SW480 (cell line): ENCODE measurements at places on chromosomes 13 and 19.

GRCh38 chr19:42313096-42313839 is at the start of gene TMEM145:
TMEM145 (plus strand) TSS chr19:42313309; CDS start chr19:42313377, 68 bp downstream.
- DNase-seq: peak; percentile 55

DNA sequence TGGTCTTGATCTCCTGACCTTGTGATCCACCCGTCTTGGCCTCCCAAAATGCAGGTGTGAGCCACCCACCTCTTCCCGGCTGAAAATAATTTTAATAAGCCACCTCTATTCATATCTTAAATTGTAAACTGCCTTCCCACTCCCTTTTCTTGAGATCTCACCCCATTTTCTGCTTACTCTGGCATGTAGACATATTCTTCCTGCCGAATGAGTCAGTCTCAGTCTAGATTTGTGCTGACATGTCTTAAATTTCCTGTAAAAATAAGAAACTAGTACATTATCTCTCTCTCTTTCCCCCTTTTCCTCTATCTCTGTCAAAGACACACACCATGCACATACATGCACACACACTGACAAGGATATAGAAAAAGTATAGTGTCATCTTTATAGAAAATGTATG is 60.9 kb downstream of the THSD1 start:
- DNase-seq: no peak

DNA sequence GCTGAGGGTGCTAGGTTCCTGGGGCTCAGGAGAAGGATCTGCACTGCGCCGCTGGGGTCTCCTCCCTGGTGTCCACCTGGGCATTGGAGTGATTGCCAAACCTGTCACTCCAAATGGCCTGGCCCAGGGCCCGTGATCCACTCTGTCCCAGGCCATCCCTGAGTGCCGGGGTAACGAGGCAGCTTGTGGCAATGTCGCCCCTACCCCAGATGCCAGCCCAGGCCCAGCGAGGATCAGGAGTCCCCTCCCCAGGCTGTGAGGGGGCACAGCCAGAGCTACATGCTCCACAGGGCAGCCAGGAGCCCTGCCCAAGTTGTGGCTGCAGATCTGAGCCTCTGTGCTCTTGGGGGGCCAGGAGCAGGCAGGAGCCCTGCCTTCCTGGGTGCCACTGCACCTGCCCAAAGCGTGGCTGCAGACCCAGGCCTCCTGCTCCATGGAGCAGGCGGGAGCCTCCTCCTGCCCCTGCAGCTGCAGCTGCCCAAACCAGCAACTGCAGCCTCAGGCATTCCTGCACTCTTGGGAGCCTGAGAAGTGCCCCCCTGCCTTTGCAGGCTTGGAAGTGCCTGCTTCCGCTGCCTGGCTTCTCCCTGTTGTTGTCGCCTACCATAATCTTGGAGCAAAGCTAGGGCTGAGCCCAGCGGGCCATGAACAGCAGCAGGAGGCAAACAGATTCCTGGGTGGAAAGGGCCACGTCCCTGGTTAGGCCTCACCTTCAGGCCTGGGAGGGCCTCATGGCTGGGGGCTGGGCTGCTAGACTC is 4.6 kb downstream of the IGFL4 start:
- DNase-seq: no peak

DNA sequence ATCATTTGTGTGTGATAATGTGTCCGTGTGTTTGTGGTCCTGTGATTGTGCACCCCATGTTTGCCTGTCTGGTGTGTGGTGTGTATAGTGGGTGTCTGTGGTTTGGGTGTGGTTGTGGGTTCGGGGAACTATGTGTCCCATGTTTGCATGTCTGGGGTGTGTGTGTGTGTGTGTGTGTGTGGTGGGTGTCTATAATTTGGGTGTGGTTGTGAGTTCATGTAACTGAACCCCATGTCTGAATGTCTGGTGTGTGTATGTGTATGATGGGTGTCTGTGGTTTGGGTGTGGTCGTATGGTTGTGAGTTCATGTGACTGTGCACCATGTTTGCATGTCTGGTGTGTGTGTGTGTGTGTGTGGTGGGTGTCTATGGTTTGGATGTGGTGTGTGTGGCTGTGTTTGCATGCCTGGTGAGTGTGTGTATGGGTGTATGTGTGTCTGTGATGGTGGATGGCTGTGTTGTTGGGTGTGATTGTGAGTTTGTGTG is 11.1 kb upstream of the NFIX start:
- no peak for DNase-seq

DNA sequence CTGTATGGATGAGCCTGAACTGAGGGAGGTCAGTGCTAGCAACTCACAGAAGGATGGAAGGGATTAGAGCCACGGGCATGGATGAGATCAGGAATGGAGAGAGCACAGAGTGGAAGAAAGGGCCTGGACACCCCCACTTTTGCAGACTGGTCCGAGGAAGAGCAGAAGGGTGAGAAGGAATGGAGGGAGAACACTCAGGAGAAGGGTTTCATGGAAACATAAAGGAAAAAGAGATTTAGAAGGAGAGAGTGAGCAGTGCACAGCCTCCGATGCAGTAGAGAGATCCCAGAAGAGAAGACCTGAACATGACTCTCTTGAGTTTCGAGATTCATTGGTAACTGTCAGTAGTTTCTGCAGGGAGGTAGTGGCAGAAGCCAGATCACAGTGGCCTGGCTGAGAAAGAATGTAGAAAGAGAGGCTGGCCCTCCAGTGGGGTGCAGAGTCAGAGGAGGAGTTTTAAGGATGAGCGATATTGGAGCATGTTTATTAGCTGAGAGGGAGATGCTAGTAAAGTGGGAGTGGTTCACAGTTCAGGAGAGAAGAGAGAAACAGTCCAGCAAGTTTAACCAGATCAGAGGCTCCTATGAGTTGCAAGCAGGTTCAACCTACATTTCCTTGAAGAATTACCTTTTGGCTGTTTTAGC is 108.9 kb downstream of the ZAR1L start:
- no peak for DNase-seq

DNA sequence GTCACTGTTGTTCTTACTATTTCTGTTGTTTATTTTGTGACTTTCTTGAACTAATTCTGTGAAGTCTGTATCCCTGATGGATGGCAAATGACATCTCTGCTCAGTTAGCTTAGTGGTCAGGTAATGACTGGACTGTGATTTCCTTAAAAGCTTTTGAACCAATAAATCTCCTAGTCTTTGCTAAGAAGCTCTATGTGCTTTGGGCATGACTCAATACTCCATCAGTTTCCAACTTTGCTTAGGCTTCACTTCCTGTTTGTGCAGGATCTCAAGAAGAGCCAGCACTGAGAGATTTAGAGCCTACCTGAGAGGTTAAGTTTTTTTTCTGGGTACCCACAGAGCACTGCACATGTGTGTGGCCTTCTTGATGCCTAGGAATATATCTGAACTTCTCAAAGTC is 329.7 kb upstream of the HTR2A start:
- no peak for DNase-seq

DNA sequence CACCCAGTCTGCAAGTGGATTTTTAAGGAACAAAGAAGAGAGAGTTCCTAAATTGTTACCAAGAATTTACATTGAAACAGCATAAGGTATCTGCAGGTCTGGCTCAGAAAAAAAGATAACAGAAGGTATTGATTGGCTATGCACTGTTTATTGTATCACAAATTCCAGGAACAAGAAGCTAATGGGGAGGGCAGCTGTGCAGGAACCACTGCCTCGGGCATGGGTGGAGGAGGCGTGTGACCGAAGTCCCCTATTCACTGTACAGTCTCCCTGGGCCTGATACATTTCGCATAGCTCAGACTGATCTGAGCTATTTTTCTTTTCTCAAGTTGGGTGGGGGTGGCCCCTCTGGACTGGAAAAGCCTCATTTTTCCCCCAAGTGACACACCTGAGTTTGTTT is 11.7 kb downstream of the NECTIN2 start:
- no peak for DNase-seq

- DNase-seq: no peak
Observed at GRCh38 chr19:57560049-57560491, 407 bp upstream of the ZNF550 start.

- DNase-seq: no peak
Observed at GRCh38 chr19:43620061-43621001, 902 bp upstream of the ZNF428 start.

- DNase-seq: no peak
Observed at GRCh38 chr13:28326056-28326455, 168.9 kb downstream of the FLT1 start.

- no peak for DNase-seq
Observed at GRCh38 chr13:99000137-99000536, 22.3 kb upstream of the DOCK9 start.

DNA sequence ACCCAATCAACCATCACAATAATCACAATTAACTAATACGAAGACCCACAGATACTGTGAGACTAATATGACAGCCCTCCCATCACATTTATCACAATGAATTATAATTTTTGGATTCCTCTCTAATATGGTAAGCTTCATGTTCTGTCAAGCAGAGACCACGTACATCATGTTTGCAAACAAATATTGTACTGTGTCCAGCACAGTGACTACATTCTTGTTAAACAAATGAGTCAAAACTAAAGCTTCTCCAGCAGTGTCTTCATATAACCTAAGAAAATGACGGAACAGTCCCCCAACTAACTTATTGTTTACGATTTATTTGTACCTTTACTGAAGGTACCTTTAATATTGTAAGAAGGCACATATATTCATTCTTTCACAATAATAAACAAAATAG is 292.6 kb downstream of the ENOX1 start:
- DNase-seq: no peak

DNA sequence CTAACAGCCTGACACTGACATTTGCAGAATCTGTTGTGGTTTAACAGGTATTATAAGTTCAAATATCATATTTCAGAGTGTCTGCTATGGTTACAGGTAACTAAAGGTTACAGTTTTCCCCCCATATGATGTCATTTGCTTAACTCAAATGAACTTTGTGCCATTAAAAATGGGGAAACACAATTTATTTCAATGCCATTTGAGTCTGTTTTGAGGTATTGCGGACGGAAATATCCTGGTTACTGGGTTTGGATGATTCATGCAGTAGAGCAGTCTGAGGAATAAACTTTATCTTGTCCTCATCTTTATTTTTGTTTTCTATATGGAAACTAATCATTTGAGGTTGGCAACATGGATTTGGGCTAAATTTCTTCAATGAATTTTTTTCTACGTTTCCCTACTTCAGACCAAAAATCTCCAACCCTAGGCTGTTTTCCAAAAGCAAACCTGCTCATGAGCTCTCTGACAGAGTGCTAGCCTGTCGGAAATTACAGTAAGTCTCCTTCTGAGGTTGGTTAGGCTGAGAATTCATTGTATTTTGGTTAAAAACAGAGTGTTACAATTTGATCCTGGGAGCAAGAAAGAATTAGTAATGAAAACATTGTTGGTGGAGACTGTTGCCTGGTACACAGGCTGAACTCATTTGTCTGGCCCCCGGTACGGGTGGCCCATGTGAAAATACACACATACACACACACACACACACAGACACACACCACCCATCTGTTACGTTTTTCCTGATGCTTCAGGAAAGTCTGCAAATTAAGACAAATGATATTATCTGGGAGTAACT is 66.1 kb downstream of the AKAP11 start:
- DNase-seq: no peak

DNA sequence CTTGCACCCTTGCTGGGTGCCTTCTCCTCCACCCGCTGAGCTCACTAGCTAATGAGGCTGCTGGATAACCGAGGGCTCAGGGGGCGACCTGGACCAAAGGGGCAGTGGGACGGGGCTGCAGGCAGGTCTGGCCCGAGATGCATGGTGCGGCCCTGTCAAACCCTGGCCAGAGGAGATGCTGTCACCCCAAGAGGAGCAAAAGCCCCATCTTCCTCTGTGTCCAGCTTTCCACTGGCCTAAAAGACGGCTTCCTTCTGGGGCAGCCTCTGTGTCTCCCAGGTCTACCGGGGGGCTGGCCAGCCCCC is 261.8 kb downstream of the TBC1D4 start:
- no peak for DNase-seq

GRCh38 chr19:55451163-55451964 is 8.3 kb upstream of the SHISA7 start:
- DNase-seq: no peak

DNA sequence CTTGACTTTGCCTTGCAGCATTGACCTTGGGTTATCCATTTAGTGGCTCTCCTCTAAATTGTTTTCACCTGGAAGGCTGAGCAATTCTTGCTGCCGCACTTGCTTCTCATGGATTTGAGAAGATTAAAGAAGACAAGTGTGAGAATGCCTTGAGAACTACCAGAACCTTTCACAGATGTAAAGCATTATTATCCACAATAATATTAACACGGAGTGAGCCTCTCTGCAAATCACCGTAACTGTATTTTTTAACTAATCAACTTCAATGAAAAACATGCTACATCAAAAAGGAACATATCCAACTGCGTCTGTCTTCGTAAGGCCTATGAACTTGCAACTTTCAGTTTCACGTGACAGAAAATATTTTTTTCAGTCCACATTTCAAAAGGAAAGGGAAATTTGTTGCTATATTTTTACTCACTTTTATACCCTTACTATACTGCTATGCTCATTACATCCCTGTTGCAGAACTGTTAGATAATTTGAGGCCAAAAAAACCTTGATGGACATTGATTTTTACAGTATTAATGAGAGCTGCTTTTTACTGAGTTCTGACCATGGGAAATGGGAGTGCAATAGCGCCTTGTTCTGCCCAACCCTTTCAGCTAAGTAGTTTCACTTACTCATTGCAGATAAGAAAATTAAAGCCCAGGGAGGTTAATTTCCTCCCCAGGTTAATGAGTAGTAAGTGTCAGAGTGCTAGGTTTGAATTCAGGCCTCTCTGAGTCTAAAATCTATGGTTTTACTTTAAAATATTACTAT is 93.8 kb upstream of the RAP2A start:
- no peak for DNase-seq

DNA sequence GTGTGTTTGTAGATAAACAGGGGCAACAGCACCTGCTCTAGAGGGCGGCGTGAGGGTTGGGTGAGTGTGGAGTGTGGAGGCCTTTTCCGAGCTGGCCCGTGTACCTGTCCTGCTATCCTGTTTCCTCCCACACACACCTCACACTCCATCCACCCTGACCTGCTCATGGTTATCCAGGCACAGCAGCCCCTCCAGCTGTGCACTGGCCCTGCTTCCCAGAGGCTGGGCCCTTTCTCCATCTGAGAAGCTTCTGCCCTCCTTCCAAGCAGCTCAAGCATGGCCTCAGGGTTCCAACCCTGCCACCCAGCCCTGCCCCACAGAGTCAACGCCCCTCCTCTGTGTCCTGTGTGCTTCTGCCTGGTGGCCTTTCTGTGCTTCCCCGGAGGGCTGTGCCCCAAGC is 86.9 kb downstream of the SOX1 start:
- no peak for DNase-seq

DNA sequence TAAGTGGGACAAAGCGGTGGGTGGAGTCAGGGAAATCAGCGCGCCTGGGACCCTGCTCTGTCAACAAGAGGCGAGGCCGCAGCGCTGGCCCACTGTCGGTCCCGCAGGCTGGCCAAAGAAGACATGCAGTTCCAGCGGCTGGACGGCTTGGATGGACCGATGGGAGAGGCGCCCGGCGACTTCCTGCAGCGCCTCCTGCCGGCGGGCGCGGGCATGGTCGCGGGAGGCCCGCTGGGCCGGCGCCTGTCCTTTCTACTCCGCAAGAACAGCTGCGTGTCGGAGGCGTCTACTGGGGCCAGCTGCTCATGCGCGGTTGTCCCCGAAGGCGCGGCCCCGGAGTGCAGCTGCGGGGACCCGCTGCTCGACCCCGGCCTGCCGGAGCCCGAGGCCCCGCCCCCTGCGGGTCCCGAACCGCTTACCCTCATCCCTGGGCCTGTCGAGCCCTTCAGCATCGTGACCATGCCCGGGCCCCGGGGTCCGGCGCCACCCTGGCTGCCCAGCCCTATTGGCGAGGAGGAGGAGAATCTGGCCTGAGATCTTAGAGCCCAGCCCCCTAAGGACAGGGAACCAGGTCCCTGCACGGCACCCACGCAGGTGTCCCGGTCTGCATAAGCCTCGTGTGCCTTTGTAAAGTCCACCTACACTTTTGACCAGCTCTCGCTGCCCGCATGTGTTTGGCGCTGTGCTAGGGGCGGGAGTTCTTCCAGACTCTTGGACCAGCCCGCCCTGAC is 6.1 kb downstream of the BEST2 start:
- DNase-seq: peak; percentile 77

GRCh38 chr13:114145722-114146121 is 13.3 kb upstream of the RASA3 start:
- no peak for DNase-seq
